ENCODE measurements at places on chromosomes 7 and 10.

- DNase-seq, result peak; percentile 40
These were observed 521.7 kb downstream of the ADRA2A start for GRCh38 chr10:111598433-111599059.

DNA sequence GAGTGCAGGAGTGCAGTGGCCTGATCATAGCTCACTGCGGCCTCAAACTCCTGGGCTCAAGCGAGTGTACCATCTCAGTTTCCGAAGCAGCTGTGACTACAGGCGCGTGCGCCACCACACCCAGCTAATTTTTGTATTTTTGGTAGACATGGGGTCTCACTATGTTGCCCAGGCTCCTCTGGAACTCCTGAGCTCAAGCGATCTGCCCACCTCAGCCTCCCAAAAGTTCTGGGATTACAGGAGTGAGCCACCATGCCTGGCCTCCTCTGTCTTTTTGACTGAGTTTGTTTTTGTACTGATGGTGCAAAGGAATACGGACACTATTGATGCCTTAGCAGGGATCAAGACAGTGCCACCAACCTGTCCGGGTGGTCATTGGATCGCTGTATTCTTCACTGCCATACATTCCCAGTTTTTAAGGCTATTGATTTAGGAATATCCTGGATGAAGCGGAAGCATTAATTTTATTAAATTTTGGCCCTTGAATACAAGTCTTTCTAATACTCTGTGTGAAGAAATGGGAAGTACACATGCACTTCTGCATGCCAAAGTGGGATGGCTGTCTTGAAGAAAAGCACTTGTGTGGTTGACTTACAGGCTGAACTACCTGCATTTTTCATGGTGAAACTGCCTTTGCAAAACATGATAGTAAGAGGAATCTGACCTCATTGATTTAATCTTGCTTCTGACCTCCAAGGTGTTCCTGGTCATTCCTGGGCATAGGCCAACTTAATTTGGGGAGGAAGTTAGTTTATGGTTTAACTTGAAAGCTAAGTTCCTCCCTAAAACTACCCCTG is 2.1 kb upstream of the CUL2 start:
- DNase-seq, result no peak

DNA sequence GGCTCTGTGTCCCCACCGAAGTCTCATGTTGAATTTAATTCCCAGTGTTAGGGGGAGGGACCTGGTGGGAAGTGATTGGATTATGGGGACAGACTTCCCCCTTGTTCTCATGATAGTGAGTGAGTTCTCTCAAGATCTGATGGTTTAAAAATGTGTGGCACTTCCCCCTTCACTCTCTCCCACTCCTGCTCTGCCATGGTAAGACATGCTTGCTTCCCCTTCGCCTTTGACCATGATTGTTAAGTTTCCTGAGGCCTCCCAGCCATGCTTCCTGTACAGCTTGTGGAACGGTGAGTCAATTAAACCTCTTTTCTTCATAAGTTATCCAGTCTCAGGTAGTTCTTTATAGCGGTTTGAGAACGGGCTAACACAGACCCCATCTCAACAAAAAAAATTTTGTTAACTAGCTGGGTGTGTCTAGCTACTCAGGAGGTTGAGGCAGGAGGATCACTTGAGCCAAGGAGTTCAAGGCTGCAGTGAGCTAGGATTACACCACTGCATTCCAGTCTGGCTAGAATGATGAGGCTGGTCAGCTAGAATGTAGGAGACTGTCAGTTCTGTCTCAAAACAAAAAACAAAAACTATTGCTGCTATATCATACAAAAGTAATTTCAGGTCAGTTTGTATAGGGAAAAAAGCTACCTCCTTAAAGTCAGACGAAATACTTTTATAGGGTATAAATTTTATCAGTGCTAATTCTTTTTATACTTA is 57.7 kb downstream of the ATAD1 start:
- DNase-seq, result no peak

DNA sequence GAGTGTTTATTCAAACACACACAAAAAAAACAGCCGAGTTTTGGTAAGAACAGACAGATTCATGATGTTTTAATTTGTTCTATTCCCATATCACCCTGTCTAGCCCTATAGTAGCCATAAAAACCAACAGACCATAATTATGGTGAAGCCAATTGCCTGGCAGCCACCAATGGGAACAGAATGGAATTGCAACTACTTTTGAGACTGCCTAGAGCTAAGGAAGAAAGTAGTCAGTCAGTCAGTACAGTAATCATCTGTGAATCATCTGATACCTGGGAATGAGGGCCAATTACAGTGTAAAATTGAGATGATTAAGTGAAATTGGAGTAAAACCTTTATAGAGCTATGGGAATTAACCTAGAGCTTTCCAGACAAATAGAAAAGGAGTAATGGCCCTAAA is 952.7 kb upstream of the KCND2 start:
- DNase-seq, result no peak

GRCh38 chr7:117728890-117729624 is 144.2 kb downstream of the CTTNBP2 start:
- DNase-seq, result no peak

DNA sequence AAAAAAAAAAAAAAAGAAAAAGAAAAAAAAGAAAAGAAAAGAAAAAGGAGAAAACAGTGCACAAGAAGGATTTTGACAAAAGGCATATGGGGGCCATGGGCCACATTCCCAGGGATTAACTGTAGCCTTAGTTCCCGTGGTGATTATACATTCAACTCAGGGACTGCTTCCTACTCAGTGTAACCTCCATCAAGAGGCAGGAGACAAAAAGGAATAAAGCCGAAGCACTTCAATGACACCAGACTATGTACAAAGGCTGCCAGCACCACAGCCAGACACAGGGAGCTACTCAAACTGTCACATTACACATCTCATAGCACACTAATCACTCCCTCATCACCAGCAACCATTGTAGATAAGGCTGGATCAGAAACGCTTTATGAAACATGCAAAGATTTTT is 5.1 kb upstream of the PMPCB start:
- no peak for DNase-seq

- no peak for DNase-seq
These were observed 101.9 kb upstream of the PIP4K2A start for GRCh38 chr10:22816298-22816653.

DNA sequence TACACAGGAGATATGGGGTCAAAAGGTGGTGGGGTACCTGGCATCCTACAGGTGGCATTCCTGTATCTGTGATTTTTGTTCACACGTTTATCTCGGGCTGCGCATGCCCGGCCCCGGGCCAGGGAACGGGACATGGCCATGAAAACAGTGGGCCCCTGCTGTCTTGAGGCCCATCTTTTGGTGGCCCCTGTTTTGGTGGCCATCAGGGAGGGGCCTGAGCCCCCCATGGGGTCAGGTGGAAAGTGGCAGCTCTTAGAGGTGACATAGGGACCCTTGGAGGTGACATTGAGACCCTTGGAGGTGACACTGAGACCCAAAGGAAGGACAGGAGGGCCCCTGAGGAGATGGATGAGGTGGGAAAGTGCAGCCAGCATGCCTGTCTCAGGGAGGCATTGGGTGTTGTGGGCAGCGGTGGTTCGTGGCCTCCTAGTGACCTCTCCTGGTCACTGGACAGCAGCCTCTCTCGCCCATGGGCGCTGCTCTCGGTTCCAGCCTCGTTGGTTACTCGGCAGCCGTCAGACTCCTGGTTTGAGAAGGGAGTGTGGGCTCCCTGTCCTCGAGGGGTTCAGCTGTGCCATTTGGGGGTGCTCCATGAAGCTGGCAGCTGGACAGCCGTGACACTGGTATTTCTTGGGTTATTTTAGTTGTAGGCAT is 39.9 kb downstream of the INPP5A start:
- no peak for DNase-seq

DNA sequence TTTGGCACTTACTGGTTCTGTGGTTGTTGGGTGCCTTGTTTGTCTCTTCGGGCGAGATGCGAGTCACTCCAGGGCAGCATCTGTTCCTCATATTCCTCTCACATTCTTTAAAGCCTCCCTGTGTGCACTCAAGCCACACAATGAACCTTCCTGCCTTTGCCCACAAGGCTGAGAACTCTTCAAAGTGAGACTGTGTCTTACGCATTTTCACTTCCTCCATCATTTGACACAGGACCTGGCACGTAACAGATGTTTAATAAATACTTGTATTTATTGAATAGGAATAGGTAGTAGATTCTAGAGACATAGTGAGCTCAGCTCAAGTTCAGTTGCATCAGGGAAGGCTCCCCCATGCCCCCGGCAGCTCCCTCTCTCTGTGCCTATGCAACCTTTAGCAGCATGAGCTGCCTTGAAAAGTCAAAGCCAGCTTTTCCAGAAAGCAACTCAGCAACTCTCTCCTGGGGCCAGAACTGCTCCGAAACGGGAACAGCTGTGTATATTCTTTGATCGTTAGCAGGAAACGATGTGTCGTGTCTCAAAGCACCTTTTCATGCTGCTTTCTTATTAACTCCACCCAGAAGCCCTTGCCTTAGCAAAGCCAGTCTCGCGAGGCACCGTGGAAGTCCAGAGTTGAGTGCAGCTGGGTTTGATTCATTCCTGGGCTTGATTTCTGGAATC is 97.5 kb downstream of the PFKFB3 start:
- no peak for DNase-seq

DNA sequence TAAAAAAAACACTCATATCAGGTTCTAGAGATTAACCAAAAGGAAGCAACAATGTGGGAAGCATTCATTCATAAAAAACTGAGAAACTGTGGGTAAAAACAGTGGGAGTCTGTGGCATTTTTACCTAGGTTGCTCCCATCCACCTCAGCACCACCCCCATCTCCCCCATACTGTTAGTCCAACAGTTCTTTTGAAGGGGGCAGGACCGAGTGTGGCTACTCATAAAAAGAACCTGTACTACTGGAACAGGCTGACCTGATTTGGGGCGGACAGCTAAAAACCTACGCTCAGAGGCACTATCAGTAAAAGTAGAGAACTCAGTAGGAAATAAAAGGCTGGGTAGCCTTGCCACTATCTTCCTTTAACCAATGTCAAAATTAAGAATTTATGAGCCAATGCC is 84.5 kb downstream of the DPY19L1 start:
- no peak for DNase-seq

- DNase-seq, result no peak
These were observed 154.1 kb upstream of the AHR start for GRCh38 chr7:17144322-17144721.

GRCh38 chr7:42790196-42790595 is 121.7 kb downstream of the C7orf25 start:
- no peak for DNase-seq

- no peak for DNase-seq
These were observed 134.7 kb downstream of the EMX2 start for GRCh38 chr10:117677239-117677638.

GRCh38 chr10:128274938-128275337 is 148.7 kb upstream of the MKI67 start:
- no peak for DNase-seq

GRCh38 chr7:105020926-105021325 is 6.9 kb downstream of the KMT2E start:
- DNase-seq, result no peak

GRCh38 chr10:129275886-129276285 is 191.2 kb upstream of the MGMT start:
- DNase-seq, result no peak

GRCh38 chr7:27175626-27176523 is 1.8 kb upstream of the HOXA10 start:
- no peak for DNase-seq

DNA sequence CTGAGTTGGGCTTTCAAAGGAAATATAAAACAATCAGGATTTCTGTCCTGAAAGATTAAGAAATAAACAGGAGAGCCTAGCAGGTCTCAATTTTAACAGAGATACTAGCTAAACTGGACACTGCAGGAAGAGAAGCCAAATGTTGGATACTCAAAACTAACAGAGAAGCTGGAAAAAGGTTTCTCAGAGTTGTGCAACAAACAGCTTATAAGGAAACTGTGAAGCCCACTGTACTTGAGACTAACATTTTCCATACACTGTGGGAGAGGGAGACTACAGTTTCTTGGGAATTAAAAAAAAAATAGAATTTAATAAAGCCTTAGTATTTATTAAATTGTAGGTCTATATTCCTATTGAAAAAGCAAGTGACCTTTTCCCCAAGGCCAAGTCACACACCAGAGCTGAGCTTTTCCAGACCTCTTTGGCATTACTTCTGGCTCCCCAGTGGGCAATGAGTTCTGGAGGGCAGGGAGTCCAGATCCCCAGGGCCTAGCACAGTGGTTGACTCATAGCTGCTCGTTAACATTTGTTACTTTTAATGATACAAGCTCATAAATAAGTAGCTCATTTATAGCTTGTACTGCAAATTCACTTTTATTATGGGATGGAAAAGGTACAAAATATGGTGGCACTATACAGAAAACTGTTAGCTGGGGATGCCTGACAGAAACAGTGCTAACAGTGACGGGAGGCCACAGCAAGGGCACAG is 68.3 kb downstream of the MINDY3 start:
- no peak for DNase-seq

- DNase-seq, result no peak
These were observed 175.3 kb upstream of the RHEB start for GRCh38 chr7:151694828-151695580.

- no peak for DNase-seq
These were observed 29.6 kb downstream of the MINPP1 start for GRCh38 chr10:87534173-87534858.

- DNase-seq, result no peak
These were observed 60.9 kb downstream of the MAD1L1 start for GRCh38 chr7:2171855-2172254.

GRCh38 chr10:86091216-86091615 is 275.4 kb downstream of the GRID1 start:
- DNase-seq, result no peak

- no peak for DNase-seq
These were observed 34.9 kb upstream of the SH2B2 start for GRCh38 chr7:102251531-102252365.

- no peak for DNase-seq
These were observed 15.8 kb downstream of the MMS19 start for GRCh38 chr10:97482381-97482780.

GRCh38 chr10:71379118-71379766 is 17.5 kb upstream of the CDH23 start:
- no peak for DNase-seq

DNA sequence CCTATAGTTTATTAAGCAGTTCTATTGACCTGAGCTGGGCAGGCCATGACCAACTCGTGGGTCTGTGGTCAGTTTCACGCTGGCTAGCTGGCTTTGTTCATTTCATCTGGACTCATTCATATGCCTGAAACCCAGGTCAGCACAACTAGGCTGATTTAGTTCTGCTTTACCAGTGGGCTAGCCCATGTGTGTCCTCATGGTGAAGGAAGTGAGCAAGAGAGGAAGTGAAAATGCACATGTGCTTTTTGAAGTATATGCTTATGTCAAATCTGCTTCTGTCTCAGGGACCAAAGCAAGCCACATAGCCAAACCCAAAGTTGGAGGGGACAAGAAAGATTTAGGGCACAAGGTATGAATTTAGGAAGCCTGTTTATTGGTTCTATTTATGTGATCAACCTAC is 154.5 kb downstream of the RNF133 start:
- DNase-seq, result no peak

GRCh38 chr10:4652111-4653010 is 173.6 kb upstream of the AKR1E2 start:
- DNase-seq, result no peak

Data from urinary bladder (tissue), 4 donors.